Melanocyte of skin (primary cell): ENCODE measurements at places on chromosomes 12 and 14. TPM values are rescaled to one million over a fixed set of nuclear protein-coding genes. Genes with fewer than 3 reads are reported as not detected.

The POTEG gene
- not detected in 2 replicates for total RNA-seq

The ZC3H10 gene
- 4.3 and 4.9 TPM in 2 replicates for total RNA-seq

The LBHD2 gene
- total RNA-seq = not detected in 2 replicates

The AGAP2 gene
- total RNA-seq = under 0.01 TPM in 2 replicates

The C3AR1 gene
- total RNA-seq = 4.8 and 7.3 TPM in 2 replicates

The TMEM229B gene
- 24.0 and 33.8 TPM in 2 replicates for total RNA-seq

The AMIGO2 gene
- 1.0 and 3.6 TPM in 2 replicates for total RNA-seq

The SYNE2 gene
- total RNA-seq = 49.6 and 78.2 TPM in 2 replicates

The TMEM233 gene
- not detected in 2 replicates for total RNA-seq

The FITM1 gene
- 0.34 and 0.73 TPM in 2 replicates for total RNA-seq

The PRIMA1 gene
- total RNA-seq = not detected in 2 replicates

The TSHR gene
- total RNA-seq = 0.62 TPM in 1 of 2 replicates, not detected in the other

The CHMP4A gene
- 8.3 and 22.1 TPM in 2 replicates for total RNA-seq

The DCN gene
- 0.67 and 0.93 TPM in 2 replicates for total RNA-seq

The C2CD5 gene
- total RNA-seq = 15.7 and 23.0 TPM in 2 replicates

The EML5 gene
- 0.36 and 0.69 TPM in 2 replicates for total RNA-seq

The PPP1R36 gene
- 1.0 and 1.1 TPM in 2 replicates for total RNA-seq

The LMNTD1 gene
- total RNA-seq = not detected in 2 replicates

The SCN8A gene
- total RNA-seq = 2.8 and 3.0 TPM in 2 replicates

The TAS2R42 gene
- not detected in 2 replicates for total RNA-seq

The SIRT4 gene
- 0.67 and 0.93 TPM in 2 replicates for total RNA-seq

The COCH gene
- total RNA-seq = 0.31 and 0.33 TPM in 2 replicates

The C12orf54 gene
- total RNA-seq = not detected in 2 replicates

The CFAP251 gene
- total RNA-seq = 2.0 and 2.5 TPM in 2 replicates

The SRRM4 gene
- not detected in 2 replicates for total RNA-seq

The WNT5B gene
- total RNA-seq = 1.4 and 8.7 TPM in 2 replicates
